ENCODE measurements at places on chromosomes 13 and 19. TPM values are rescaled to one million over a fixed set of nuclear protein-coding genes. Genes with fewer than 3 reads are reported as not detected.

The APC2 gene
- 0.58 TPM for total RNA-seq

The SYDE1 gene
- 19.6 TPM for total RNA-seq

The GAMT gene
- 2.6 TPM for total RNA-seq

The CCDC169 gene
- total RNA-seq: 3.3 TPM

The CEACAM7 gene
- not detected for total RNA-seq

GRCh38 chr19:23541991-23542390, 145.0 kb downstream of the ZNF675 start:
- DNase-seq: no peak
- no peak overlapping the region for H3K4me3 ChIP-seq
- H3K4me1 ChIP-seq: no peaks in the 10 kb centered on the region
- H3K27me3 ChIP-seq: no peaks in the 10 kb centered on the region

DNA sequence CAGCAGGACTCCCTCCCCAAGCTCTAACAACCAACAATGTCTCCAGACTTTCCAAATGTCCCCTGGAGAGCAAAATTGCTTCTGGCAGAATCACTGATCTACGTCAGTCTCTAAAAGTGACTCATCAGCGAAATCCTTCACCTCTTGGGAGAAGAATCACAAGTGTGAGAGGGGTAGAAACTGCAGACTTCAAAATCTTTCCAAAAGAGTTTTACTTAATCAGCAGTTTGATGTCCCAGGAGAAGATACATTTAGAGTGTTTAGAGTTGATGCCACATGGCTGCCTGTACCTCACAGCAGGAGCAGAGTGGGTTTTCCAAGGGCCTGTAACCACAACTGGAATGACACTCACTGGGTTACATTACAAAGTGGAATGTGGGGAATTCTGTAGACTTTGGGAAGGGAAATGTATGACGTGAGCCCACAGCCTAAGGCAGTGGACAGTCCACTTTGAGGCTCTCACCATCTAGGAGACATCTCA, 6.2 kb upstream of the CEACAM5 start:
- no peak overlapping the region for H3K27ac ChIP-seq
- peaks cover 49% of the 10 kb centered on the region for H3K27me3 ChIP-seq
- H3K4me1 ChIP-seq: peaks cover 12% of the 10 kb centered on the region
- DNase-seq: no peak
- H3K36me3 ChIP-seq: no peaks in the 10 kb centered on the region
- H3K4me3 ChIP-seq: no peak overlapping the region

DNA sequence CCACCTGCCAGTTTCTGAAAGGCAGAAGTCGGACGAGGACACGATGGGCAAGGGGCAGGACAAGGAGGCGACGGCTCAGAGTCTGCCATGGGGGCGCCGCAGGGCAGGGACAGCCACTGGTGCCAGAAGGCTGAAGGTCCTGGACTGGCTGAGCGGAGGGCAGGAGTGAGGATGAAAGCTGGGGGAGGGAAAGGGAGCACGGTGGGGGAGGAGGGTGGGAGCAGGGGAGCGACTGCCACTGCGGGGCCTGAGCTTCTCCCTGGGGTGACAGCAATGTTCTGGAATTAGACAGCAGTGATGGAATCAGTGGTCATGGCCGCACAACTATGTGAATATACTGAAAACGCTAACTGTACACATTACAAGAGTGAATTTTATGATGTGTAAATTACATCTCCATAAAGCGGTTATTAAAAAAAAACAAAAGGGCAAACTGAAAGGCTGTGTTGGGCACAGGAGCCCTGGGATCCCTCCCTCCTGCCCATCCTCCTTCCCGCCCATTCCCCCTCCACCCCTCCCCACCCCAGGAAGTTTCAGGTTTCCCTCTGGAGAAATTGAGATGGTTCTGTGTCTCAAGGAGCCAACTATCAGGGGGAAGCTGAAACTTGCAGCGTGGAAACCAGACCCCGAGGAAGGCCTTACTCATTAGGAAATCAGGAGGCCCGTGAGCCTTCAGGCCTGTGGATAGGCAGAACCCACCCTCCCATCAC, 15.9 kb downstream of the MLLT1 start:
- no peaks in the 10 kb centered on the region for H3K27me3 ChIP-seq
- H3K4me3 ChIP-seq: no peak overlapping the region
- peaks cover 93% of the 10 kb centered on the region for H3K36me3 ChIP-seq

DNA sequence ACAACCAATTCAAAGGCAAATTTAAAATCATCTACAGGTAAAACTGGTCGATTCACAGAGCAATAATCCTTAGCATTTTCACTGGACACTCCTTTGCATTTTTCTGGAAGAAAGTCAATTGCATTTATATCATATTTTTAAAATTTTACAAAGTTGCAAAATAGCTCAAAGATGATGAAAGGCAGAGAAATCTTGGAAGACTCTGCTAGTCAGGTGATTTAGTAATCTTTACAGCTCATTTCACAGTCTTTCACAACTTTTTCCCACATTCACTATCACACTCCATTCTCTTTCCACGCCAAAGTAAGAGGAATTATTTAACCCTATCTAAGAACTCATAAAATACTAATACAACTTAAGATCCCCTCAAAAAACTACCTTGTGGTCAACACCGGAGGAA, 1063.8 kb downstream of the EFNB2 start:
- H3K27ac ChIP-seq: no peak overlapping the region
- H3K4me3 ChIP-seq: no peak overlapping the region
- peak; percentile 4 for DNase-seq
- H3K4me1 ChIP-seq: no peaks in the 10 kb centered on the region

GRCh38 chr13:85074543-85075313, 724.5 kb downstream of the SLITRK6 start:
- no peaks in the 10 kb centered on the region for H3K4me1 ChIP-seq
- H3K36me3 ChIP-seq: no peaks in the 10 kb centered on the region
- no peak for DNase-seq
- no peaks in the 10 kb centered on the region for H3K27me3 ChIP-seq
- no peak overlapping the region for H3K4me3 ChIP-seq

DNA sequence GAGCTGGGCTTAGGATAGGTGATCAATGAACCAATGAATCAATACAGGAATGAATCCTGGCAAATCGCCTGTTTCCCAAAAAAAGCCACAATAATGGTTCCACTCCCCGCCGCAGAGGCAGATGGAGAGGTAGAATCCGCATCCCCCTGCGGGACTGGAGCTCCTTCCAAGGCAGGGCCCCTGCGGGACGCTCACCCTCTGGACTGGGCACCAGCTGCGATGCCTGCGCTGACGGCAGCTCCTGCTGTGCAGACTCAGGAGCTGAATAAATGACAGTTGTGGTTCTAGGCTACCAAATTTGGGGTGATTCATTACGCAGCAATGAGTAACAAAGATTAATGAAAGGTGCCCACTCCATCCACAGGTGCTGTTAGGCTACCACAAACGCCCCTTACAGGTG, 8.8 kb upstream of the CDC34 start:
- no peak for DNase-seq
- H3K4me1 ChIP-seq: no peaks in the 10 kb centered on the region
- H3K4me3 ChIP-seq: no peak overlapping the region
- H3K36me3 ChIP-seq: peaks cover 9% of the 10 kb centered on the region
- no peaks in the 10 kb centered on the region for H3K27me3 ChIP-seq
- H3K27ac ChIP-seq: no peak overlapping the region

DNA sequence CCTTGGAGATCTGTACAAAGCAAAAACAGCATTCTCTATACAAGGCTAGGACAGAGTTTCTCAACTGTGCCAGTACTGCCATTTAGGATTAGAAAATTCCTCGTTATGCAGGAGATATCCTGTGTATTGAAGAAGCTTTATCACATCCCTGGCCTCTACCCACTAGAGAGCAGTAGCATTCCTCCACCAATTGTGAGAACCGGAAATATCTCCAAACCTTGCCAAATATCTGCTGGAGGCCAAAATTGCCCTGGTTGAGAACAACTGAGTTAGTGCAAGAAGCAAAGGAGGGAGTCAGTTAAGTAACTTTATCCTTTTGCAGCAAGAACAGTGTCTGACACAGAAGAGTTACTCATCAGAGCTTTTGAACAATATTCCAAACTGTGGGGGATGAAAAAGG, 16.2 kb upstream of the FREM2 start:
- no peak for DNase-seq
- H3K4me1 ChIP-seq: no peaks in the 10 kb centered on the region
- H3K4me3 ChIP-seq: no peak overlapping the region
- H3K27me3 ChIP-seq: no peaks in the 10 kb centered on the region

GRCh38 chr19:6039566-6040225, 61.8 kb upstream of the RANBP3 start:
- no peak overlapping the region for H3K27ac ChIP-seq
- peaks cover 50% of the 10 kb centered on the region for H3K36me3 ChIP-seq
- no peaks in the 10 kb centered on the region for H3K4me1 ChIP-seq
- no peak overlapping the region for H3K4me3 ChIP-seq
- no peaks in the 10 kb centered on the region for H3K27me3 ChIP-seq

GRCh38 chr19:7922836-7923195, 2.7 kb downstream of the SNAPC2 start:
- no peak for DNase-seq
- peak overlapping the region; percentile 89 for H3K27ac ChIP-seq
- peaks cover 62% of the 10 kb centered on the region for H3K4me1 ChIP-seq
- H3K27me3 ChIP-seq: peaks cover 25% of the 10 kb centered on the region
- H3K36me3 ChIP-seq: peaks cover 20% of the 10 kb centered on the region
- no peak overlapping the region for H3K4me3 ChIP-seq

- H3K27ac ChIP-seq: peak overlapping the region; percentile 71
- H3K27me3 ChIP-seq: no peaks in the 10 kb centered on the region
- DNase-seq: no peak
- no peak overlapping the region for H3K4me3 ChIP-seq
Measured at GRCh38 chr19:15114153-15114540, 6.9 kb downstream of the SYDE1 start.

Measured in stomach (tissue), 19 donors.